GM23338 (cell line): ENCODE measurements at places on chromosomes 1 and 21. TPM values are rescaled to one million over a fixed set of nuclear protein-coding genes. Genes with fewer than 3 reads are reported as not detected.

GRCh38 chr21:35811191-35811806 lies 249.0 kb downstream of the SETD4 start:
- H3K27me3 ChIP-seq: no peaks in the 10 kb centered on the region
- peak; percentile 39 for DNase-seq
- H3K4me3 ChIP-seq: no peak overlapping the region
- no peaks in the 10 kb centered on the region for H3K36me3 ChIP-seq
- H3K4me1 ChIP-seq: peaks cover 9% of the 10 kb centered on the region

DNA sequence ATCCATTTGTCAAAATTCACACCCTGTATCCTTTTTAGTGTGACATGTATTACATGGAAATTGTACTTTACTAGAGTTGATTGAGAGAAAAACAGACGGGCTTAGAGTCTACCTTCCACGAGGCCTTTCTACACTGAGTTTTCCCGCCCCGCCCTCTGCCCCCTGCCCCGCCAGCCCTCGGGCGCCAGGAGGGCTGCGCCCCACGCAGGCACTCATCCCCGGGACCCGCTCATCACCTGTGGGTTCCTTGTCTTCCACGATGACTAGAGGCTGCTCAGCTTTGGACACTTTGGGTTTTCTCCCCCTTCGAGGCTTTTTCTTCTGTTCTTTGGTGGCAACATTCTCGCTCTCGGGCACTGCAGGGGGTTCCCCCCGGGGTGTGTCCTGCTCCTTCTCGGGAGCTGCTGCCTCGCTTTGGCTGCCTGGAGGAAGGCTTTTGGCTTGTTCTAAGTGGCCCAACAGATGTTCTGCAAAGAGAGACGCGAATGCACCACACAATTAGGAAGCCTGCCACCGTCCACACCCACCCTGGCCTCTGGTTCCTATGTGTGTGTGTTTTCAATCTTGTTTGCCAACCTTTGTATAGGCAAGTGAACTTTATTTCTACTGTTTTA lies 39.6 kb downstream of the PRDM15 start:
- H3K4me3 ChIP-seq: no peak overlapping the region
- no peak for DNase-seq
- no peak overlapping the region for H3K27ac ChIP-seq
- H3K36me3 ChIP-seq: peaks cover 3% of the 10 kb centered on the region
- no peaks in the 10 kb centered on the region for H3K27me3 ChIP-seq
- peaks cover 15% of the 10 kb centered on the region for H3K4me1 ChIP-seq

The LHX8 gene
- 0.27 and 0.73 TPM in 2 replicates for total RNA-seq

DNA sequence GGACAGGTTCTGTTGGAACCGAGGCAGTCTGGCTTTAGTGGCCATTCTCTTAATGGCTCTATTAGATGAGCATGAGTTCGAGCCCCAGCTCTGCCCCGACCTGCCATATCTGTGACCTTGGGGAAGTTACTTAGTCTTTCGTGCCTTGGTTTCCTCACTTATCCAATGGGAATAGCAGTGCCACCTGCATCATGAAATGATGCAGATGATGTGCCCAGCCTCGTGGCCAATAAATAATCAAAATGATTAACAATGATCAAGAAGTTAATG lies 30.6 kb downstream of the CAMK1G start:
- H3K27me3 ChIP-seq: no peaks in the 10 kb centered on the region
- no peak overlapping the region for H3K27ac ChIP-seq
- H3K4me3 ChIP-seq: no peak overlapping the region
- DNase-seq: no peak

- no peak overlapping the region for H3K4me3 ChIP-seq
- no peaks in the 10 kb centered on the region for H3K27me3 ChIP-seq
- no peak overlapping the region for H3K27ac ChIP-seq
- peak; percentile 59 for DNase-seq
Measured at GRCh38 chr1:115098979-115099692, 9.8 kb upstream of the TSPAN2 start.

DNA sequence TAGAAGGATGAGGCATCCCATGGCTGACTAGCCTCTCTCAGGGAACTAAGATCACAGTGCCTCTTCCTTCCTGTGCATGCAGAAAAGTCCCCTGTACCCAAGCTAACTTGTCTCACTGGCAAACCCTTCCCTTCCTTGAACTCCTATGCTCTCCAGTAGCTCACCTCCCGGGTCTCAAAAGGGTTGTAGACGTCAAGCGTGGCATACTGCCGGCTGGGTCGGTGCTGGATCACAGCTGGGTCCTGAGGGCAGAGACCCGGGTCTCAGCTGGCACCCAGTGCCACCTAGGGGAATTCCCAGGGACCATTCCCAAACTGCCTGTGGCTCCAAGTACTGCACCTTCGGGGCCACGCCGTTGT lies 688 bp downstream of the SCAMP3 start:
- peaks cover 9% of the 10 kb centered on the region for H3K4me1 ChIP-seq
- peaks cover 43% of the 10 kb centered on the region for H3K36me3 ChIP-seq
- no peaks in the 10 kb centered on the region for H3K27me3 ChIP-seq

GRCh38 chr1:85330711-85331290 lies 54.4 kb upstream of the BCL10 start:
- H3K27me3 ChIP-seq: no peaks in the 10 kb centered on the region
- H3K4me3 ChIP-seq: no peak overlapping the region
- H3K27ac ChIP-seq: peak overlapping the region; percentile 23; the same call in 1 of the 2 replicates
- H3K36me3 ChIP-seq: no peaks in the 10 kb centered on the region

GRCh38 chr1:100816049-100816448 lies 78.6 kb downstream of the EXTL2 start:
- H3K4me3 ChIP-seq: no peak overlapping the region
- H3K27me3 ChIP-seq: no peaks in the 10 kb centered on the region
- H3K27ac ChIP-seq: no peak overlapping the region
- no peaks in the 10 kb centered on the region for H3K36me3 ChIP-seq

DNA sequence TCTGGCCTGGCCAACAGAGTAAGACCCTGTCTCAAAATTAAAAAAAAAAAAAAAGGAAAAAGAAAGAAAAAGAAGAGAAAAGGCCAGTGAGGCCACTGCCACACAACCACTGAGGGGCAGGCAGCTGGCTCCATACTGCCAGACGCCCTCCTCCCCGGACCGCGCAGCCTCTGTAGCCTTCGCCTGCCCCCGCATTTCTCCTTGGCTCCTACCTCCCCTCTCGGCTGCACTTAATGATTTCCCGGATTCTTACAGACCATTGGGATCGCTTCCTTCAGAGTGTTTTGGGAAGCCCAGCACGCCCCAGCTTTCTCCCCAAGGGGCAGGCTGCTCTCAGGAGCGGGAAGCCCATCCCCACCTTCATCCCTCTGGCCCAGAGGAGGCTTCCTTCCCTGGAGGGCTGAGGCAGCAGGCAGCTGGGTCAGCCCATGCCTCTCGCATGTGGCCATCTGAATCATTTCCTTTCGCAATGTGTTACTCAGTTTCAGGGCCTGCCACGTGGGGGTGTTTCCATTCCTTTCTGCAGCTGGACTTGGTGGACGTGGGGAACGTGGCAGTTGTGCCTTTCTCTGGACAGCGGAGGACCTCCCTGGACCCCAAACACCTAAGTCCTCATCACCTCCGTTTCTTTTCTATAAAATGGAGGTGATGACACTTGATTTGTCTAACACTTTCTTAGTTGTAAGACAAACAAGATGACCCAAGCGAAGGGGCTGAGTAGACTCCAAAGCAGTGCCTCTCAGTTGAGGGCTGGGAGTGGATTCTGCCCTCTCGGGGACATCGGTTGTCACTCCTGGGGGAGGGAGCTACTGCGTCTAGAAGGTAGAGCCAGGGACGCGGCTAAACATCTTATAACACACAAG lies 2.3 kb downstream of the SLC2A5 start:
- H3K27me3 ChIP-seq: no peaks in the 10 kb centered on the region
- H3K27ac ChIP-seq: no peak overlapping the region
- DNase-seq: no peak
- H3K36me3 ChIP-seq: no peaks in the 10 kb centered on the region
- no peaks in the 10 kb centered on the region for H3K4me1 ChIP-seq

The OR2M3 gene
- not detected in 2 replicates for total RNA-seq

DNA sequence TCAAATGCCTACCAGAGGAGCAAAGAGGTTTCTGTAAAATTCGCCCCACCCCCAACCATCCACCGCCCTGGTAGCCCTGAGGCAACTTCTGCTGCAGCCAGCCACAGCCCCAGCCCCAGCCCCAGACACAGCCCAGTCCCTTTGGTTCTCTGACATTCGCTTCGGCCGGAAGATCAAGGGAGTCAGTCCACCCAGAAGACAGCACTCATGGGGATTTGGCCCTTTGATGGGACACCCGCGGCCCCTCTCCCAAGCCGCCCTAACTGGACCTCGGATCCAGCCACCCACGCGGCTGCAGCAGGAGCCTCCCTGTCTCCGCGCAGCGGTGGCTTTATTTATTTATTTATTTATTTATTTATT lies 3881.0 kb downstream of the SRGAP2C start:
- no peak for DNase-seq
- no peaks in the 10 kb centered on the region; the same call in 1 of the 2 replicates for H3K36me3 ChIP-seq
- no peak overlapping the region for H3K27ac ChIP-seq
- no peaks in the 10 kb centered on the region for H3K27me3 ChIP-seq
- no peaks in the 10 kb centered on the region for H3K4me1 ChIP-seq

The LCE2B gene
- total RNA-seq: not detected in 2 replicates

DNA sequence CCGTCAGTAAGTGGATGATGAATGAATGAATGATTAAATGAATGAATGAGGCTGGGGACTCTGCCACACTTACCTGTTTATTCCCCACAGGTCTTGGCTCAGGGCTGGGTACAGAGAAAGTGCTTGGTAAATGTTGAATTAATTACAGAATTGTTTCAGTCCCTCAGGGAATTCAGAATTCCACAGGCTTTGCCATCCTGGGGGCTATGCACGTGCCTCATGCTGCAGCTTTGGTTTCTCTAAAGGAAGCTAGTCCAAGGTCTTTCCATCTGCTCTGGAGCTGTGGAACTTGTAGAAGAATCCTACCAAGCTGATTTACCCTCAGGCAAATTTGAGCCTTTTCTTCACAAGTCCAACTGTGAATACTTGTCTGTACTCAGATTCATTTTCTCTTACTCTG lies 376.8 kb upstream of the AJAP1 start:
- H3K4me1 ChIP-seq: no peaks in the 10 kb centered on the region
- DNase-seq: no peak
- H3K27ac ChIP-seq: no peak overlapping the region
- no peaks in the 10 kb centered on the region for H3K36me3 ChIP-seq
- H3K27me3 ChIP-seq: no peaks in the 10 kb centered on the region
- no peak overlapping the region for H3K4me3 ChIP-seq

- no peak overlapping the region for H3K27ac ChIP-seq
- no peak overlapping the region for H3K4me3 ChIP-seq
- no peaks in the 10 kb centered on the region for H3K4me1 ChIP-seq
Measured at GRCh38 chr1:168735974-168736373, 7.0 kb upstream of the DPT start.

GRCh38 chr1:115183158-115183557 lies 93.9 kb upstream of the TSPAN2 start:
- H3K27ac ChIP-seq: no peak overlapping the region
- H3K27me3 ChIP-seq: no peaks in the 10 kb centered on the region
- no peaks in the 10 kb centered on the region for H3K4me1 ChIP-seq
- no peaks in the 10 kb centered on the region for H3K36me3 ChIP-seq
- H3K4me3 ChIP-seq: no peak overlapping the region

The NIBAN1 gene
- 11.1 and 12.3 TPM in 2 replicates for total RNA-seq

The C4BPA gene
- not detected in 2 replicates for total RNA-seq

DNA sequence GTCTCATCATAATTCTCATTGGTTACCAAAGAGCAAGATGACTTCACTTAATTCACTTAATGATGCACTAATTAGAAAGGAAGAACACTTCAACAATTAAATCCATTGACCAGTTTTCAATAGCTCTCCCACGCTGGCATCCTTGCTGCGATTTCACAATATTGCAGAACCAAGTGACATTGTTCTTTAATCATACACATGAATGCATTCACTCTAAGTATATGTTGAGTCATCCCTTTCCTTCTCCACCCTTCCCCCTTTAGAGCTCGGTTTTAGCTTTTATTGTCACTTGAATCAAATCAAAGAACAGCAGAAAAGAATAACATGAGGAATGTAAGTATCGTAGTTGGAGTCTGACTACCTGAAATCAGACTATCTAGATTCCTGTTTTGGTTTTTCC lies 233.6 kb upstream of the FMN2 start:
- H3K36me3 ChIP-seq: no peaks in the 10 kb centered on the region
- H3K4me1 ChIP-seq: peaks cover 14% of the 10 kb centered on the region; the same call in 1 of the 2 replicates
- H3K4me3 ChIP-seq: no peak overlapping the region
- no peak for DNase-seq

DNA sequence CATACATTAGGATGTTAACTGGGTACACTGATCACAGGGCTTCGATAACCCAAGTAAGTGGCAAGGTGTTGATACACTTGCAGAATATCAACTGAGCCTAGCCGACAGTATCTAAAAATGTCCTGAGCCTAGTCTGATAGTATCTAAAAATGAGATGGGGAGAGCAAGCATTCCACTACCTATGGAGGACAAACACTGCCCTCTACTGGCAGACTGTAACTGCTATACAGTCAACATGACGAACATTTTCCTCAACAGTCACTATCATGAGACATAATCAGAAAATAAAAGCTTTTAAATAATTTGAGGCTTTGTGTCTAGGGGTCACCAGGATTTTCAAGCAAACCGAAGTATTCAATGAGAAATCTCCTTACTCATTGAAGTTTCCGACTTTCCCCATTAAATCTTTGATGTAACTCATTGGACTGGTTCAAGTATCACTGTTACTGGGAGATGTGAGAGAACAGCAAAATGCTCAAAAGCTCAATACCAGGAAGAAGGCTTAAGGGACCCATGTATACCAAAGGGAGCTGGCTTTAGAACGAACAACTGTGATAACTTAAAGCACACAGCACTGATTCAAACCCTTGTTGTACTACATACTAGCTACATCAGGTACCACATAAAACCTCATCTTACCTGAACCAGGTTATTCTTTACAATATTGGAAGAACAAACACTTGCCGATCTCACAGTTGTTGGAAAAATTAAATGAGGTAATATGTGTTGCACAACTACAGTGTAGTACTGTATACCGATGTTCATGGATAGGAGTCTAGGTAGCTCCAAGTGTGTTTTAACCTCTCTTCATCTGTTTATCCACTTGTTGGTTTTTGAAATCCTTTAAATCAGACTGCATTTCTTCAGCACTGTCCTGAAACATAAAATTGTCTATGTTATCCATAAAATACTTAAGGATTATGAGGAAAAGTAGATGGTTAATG lies 31.1 kb upstream of the SLC45A3 start:
- H3K4me1 ChIP-seq: peaks cover 44% of the 10 kb centered on the region
- no peak overlapping the region for H3K4me3 ChIP-seq
- no peaks in the 10 kb centered on the region for H3K27me3 ChIP-seq
- peak overlapping the region; percentile 72 for H3K27ac ChIP-seq
- peaks cover 8% of the 10 kb centered on the region for H3K36me3 ChIP-seq
- peak; percentile 95 for DNase-seq

DNA sequence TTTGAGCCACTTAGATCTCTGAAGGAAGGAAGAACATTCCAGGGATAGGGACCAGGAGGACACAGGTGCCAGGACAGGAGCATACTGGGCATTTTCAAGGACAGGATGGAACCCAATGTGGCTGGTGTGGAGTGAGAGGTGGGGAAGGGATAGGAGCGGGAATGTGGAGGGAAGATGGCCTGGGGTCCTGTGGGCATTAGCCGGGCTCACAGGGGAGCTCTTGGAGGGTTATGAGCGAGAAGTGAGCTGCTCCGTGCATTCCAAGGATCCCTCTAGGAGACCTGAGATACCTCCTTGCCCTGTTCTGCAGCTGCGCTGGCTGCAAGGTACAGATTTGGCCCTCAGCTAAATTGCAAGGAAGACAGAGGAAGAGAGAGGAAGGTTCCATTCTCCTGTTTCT lies 87.5 kb downstream of the IER5 start:
- H3K27ac ChIP-seq: no peak overlapping the region
- 0 out of 2 replicates have a peak, but pooled peaks cover 3% of the 10 kb centered on the region for H3K36me3 ChIP-seq
- no peaks in the 10 kb centered on the region for H3K27me3 ChIP-seq
- no peak for DNase-seq
- H3K4me1 ChIP-seq: peaks cover 15% of the 10 kb centered on the region
